ENCODE measurements at places on chromosomes 2 and 18.
A peak's percentile ranks its signal among the peaks of the same experiment; 100 is the strongest.

DNA sequence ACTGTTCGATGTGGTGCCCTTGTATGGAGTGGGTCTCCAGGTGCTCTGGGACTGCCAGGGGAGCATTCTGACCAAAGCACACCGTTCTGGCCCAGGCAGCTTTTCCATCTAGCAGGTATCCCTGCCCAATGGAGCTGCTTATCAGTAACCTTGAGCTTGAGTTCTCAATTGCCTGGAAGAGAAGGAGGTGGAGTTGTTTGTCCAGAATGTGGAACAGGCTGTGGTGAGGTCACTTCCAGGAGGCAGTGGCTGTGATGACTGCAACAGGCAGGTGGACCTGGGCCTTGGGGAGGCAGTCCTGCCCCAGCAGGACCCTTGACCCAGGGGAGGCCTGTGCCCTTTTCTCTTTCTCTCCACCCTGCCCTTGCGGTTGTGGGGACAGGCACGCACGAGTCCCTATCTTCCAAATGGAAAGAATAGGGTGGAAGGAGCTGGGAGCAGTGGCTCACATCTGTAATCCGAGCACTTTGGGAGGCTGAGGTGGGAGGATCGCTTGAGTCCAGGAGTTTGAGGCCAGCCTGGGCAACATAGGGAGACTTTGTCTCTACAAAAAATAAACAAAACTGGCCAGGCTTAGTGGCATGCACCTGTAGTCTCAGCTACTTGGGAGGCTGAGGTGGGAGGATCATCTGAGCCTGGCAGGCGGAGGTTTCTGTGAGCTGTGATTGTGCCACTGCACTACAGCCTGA lies 66.2 kb upstream of the MCFD2 start:
- DNase-seq: no peak

- DNase-seq: no peak
Measured at GRCh38 chr2:42901076-42901640, 108.8 kb upstream of the HAAO start.

GRCh38 chr2:21443494-21444105 lies 319.8 kb downstream of the TDRD15 start:
- no peak for DNase-seq

GRCh38 chr18:74682141-74682990 lies 84.7 kb downstream of the ZNF407 start:
- no peak for DNase-seq

GRCh38 chr2:101255501-101255900 lies 2.8 kb downstream of the CNOT11 start:
- no peak for DNase-seq

DNA sequence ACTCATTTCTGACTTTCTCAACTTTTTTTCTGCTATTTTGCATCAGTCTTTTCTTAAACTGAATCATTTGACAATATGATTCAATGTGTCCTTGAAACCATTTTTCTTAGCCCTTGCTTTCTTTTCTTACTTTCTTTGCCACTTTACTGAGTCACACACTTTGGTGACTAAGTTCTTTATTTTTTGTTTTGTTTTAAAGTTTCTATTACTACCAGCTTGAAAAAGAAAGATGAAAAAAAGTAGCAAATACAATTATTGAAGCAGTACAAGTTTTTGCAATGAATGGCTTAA lies 116.5 kb downstream of the DOCK10 start:
- no peak for DNase-seq

DNA sequence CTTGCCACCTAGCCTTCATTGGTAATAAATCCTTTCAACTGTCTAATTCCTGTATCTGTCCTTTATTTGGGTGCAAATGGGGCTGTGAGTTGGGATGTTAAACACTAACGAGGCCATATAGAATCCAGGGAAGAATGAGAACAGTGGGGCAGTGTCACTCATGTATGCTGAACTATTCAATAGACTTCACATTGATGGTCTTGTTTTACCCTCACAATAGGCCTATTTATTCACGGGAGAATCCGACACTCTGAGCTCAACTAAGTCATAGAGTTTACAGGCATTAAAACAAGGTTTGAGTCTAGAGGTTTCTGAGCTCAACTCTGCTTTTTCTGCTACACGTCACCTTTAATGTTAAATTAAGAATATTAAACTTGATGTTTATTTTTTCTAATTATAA lies 421.6 kb downstream of the SOX11 start:
- no peak for DNase-seq

- no peak for DNase-seq
Measured at GRCh38 chr2:68946117-68946516, 6.6 kb downstream of the GKN2 start.

DNA sequence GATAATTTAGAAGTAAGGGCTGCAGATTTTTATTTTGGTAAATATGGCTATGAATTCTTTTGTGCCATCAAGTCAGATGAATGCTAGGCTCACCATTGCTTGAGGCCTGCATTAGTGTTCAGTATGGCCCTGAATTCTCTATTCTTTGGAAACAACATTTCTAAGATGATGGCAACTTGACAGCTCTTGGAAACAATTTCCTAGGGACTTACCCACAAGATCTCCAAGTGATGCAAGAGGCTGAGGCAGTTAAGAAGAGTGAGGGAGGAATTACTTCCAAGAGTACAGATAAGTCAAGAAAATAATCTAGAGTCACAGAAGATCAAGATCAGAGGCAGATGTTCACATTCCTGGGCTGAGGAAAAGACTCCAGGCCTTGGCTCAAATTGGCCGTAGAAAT lies 129.1 kb downstream of the NRP2 start:
- DNase-seq: no peak

DNA sequence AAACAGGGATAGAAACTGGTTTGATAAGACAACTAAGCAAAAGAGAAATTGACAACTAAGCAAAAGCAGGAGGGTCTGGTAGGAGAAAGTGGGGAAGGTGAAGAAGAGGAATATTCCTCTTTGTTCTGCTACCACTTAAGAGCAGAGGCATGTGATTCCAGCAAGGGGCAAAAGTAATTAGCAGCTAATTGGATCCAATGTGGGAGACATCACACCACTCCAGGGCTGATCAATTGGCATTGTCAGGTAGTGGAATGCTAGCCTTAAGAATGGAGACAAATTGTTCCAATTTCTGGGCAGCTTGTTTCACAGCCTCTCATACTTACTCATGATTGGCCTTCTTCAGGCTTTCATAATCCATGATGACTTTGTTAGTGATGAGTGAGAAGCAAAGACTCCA lies 547.1 kb upstream of the GCFC2 start:
- no peak for DNase-seq

GRCh38 chr2:46387886-46388515 lies 90.8 kb downstream of the EPAS1 start:
- no peak for DNase-seq

DNA sequence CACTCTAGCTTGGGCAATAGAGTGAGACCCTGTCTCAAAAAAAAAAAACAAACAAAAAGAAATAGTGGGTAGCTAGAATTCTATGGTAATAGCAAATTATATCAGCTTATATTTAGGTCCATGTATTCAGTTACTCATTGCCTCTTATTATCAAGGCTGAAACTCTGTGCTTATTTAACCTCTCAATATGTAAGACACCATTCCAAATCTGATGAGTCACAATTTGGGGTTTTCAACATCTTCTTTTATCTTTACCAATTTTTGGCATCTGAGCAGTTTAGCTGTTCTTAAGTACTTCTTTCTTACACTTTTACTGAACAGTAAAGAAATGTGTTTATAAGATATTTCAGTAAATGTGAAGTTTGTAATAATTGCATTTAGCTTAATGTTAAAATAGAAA lies 69.3 kb downstream of the TTC27 start:
- DNase-seq: no peak

GRCh38 chr2:26555246-26556133 lies 77.6 kb upstream of the OTOF start:
- peak; percentile 54 for DNase-seq

GRCh38 chr2:181354626-181355025 lies 102.6 kb upstream of the ITGA4 start:
- DNase-seq: no peak

DNA sequence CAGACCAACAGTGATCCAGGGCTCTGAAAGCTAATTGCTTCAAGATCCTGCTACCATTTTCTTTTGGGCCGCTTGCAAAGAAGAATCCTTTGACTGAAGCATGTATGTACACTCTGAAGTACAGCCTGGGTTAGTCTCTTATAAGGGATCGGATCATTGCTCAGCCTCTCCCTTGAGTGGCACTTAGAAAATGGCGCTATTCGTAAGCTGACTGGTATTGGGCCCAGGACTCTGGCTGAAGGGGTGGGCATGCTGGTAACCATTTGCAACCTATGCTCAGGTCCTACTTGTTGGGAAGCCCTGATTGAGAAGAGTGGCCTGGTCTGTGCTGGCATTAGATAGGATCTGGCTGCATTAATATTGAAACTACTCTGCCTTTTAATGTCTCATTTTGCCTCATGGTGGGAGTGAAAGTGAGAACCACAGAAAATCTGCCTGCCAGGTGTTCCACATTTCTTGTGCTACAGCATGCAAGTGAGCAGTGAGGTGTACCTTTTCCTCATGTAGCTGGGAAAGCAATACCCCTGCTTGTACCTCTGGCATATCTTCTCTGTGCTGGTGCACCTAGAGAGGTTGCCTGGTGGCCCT lies 661 bp upstream of the MGAT5 start:
- DNase-seq: no peak

- DNase-seq: no peak
Measured at GRCh38 chr2:66984864-66985263, 412.3 kb upstream of the ETAA1 start.

Measured in posterior vena cava (tissue), 2 donors.